ENCODE measurements at places on chromosomes 7 and 10.

GRCh38 chr7:105808703-105809590 is 67.5 kb downstream of the ATXN7L1 start:
- DNase-seq: no peak

- no peak for DNase-seq
These were observed 9.4 kb downstream of the SH3PXD2A start for GRCh38 chr10:103845972-103846371.

DNA sequence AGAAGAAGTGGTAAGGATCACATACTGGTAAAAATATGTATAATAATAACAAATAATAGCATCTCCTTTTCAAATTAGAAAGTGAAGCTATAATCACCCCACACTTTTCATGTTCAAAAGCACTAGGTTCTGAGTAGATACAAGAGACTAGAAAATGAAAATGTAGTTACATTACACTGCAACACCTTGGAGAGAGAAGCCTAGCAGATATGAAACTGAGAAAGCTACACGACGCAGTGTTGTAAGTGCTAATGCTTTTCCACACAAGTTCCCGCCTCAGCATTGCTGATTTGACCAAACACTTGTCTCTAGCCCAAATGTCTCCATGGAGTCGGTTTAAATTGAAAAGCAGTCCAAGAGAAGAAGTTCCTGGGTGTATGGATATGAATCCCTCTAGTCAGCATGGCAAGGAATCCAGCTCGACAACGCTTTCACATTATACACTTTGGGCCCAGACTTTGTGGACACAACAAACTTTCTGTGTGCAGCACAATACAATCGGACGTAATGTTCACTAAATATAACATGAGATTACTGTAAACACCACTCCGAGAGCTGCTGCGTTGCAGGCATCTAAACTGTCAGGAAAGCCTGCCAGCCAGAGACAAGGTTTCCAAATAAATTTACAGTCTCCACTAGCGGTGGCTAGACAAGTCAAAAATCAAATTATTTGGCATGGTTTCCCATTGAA is 1.7 kb downstream of the PDE1C start:
- no peak for DNase-seq

GRCh38 chr10:129122846-129123245 is 344.2 kb upstream of the MGMT start:
- DNase-seq: no peak

GRCh38 chr10:113099431-113100183 is 149.6 kb downstream of the TCF7L2 start:
- DNase-seq: no peak

DNA sequence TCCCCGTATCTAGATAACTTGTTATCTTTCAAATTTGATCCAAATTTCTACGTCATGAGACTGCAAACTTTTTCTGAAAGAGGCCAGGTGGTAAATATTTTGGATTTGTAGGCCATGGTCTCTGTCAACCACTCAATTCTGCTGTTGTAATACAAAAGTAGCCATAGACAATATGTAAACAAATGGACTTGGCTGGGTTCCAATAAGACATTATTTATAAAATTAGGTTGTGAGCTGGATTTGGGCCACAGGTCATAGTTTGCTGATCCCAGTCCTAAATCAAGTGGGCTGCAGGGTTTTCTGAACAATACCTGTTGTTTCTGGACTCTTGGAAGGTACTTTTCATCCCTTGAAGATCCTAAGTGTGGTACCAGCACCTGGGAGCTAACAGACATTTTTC is 1178.0 kb downstream of the SORCS1 start:
- no peak for DNase-seq

- DNase-seq: no peak
These were observed 300 bp downstream of the ARHGAP21 start for GRCh38 chr10:24723386-24723787.

DNA sequence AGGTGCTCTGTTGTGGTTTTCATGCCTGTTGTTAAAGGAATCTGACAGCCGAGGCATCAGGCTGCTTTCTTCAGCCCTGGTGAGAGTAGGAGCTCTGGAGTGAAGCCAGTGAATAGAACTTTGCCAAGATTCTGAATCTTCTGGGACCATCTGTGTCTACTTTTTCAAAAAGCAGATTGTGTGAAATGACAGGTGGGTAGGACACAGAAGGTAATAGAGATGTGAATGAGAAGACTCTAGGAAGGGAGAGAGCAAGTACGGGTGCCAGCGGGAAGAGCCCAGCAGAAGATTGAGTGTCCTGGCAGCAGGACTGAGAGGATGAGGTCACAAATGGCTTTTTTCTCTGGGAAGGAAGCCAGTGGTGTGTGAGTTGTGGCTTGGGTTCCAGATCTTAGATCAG is 429.2 kb downstream of the SDK1 start:
- DNase-seq: no peak

- no peak for DNase-seq
These were observed 309.1 kb downstream of the MDFIC start for GRCh38 chr7:115230882-115231571.

GRCh38 chr7:139993169-139993568 is 69.6 kb downstream of the PARP12 start:
- no peak for DNase-seq

DNA sequence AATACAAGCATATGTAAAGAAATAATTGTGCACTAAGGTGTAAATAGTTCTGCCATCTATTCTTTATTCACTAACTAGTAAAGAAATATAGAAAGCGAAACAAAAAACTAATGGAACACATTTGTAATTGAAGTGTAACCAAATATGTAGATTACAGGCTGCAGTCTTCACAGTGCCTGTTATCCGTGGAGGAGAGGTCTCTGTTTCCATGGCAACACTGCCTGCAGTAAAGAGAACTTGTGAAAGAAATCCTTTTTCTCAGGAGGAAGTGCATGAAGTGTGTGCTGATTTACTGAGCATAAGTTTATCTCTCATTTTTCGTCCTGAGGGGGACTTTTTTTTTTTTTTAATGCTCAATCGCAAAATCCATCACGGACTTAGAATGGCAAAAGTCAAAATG is 102.5 kb downstream of the APBB1IP start:
- peak; percentile 3 for DNase-seq

GRCh38 chr7:118657391-118658005 is 433.0 kb downstream of the ANKRD7 start:
- DNase-seq: no peak

GRCh38 chr7:70881167-70881847 is 250.6 kb upstream of the GALNT17 start:
- no peak for DNase-seq

DNA sequence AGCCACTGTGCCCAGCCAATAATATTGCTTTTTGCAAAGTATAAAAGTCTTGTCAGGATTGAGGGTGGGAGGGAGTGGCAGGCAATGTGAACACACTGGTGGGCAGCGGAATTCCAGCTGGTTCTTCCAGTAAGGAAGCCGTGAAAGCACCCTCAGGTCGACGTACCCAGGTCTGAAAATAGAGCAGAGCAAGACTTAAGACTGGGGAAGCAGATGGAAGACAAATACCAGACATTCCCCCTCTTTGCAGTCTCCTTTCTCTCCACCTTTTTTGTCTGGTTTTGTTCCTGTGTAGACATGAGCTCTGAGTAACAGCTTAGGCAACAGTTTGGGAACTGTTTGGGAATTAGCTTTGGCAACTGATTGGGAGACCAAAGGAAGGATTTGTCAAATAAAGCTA is 17.6 kb upstream of the CSTF2T start:
- no peak for DNase-seq

DNA sequence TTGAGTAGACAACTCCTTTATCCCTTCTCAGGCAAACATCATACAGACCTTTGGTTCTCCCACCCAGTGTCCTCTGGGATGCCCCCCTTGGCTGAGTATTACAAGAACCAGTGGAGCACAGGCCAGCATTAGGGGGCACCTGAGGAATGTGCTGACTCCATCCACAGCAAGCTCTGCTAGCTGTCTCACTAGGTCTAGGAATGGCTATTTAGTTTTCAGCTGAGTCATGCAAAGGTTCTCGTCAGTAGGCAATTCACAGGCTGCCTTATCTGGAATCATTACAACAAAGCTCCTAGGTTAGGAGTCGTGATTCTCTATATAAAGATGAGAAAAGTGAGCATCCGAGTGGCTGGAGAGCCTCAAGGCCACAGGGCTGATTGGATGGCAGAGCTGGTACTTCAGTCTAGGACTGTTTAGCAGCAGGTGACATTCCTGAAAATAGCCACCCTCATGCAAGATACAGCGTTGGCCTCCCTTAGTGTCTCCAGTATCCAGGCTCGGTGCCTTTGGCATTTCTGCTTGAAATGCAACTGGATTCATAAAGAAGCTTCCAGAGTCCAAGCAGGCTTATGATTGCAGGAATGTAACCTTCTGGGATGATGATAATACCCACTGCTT is 75.8 kb downstream of the CDCA7L start:
- no peak for DNase-seq

DNA sequence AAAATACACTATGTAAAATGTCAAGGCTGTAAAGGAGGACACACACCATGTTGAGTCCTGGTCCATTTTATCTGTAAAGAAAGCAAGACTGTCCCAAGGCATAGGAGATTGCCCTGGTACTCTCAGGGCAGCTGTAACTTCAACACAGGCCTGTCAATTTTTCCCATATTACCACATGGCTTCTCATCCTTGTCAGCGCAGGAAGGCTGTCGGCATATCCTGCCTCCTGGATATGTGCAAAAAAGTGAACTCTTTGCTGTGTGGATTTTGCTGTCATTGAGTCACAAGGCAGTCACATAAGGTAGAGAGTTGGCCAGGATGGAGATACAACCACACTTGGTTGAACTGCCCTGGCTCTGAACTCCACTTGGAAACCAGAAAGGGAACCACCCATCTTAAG is 8.7 kb downstream of the DUSP5 start:
- DNase-seq: no peak

- no peak for DNase-seq
These were observed 272.0 kb downstream of the BAMBI start for GRCh38 chr10:28949005-28950004.

- no peak for DNase-seq
These were observed 71.7 kb downstream of the CALD1 start for GRCh38 chr7:134851141-134851540.

GRCh38 chr7:112529521-112529920 is 48.7 kb downstream of the LSMEM1 start:
- no peak for DNase-seq

- no peak for DNase-seq
These were observed 146.3 kb downstream of the TRIL start for GRCh38 chr7:28811701-28812430.

DNA sequence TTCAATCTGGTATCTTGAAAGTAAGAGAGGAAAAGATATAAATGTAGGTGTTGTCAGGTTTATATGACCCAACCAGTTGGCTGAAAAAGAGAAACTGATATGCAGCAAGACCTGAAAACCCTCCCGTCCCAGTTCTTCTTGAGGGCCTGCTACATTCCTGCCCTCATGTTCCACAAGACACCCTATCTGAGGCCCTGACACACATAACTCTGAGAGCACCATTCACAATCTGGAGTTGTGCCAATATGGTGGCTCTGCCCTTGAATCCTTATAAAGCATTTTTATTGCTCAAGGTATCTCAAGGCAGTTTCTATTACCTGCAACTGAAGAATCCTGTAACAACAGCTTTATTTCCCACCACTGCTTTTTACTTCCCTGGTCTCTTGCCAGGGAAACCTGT is 17.0 kb downstream of the XPNPEP1 start:
- no peak for DNase-seq

- DNase-seq: no peak
These were observed 53.8 kb upstream of the AGK start for GRCh38 chr7:141497391-141497790.

- no peak for DNase-seq
These were observed 149.5 kb downstream of the SLC16A9 start for GRCh38 chr10:59560161-59560560.

DNA sequence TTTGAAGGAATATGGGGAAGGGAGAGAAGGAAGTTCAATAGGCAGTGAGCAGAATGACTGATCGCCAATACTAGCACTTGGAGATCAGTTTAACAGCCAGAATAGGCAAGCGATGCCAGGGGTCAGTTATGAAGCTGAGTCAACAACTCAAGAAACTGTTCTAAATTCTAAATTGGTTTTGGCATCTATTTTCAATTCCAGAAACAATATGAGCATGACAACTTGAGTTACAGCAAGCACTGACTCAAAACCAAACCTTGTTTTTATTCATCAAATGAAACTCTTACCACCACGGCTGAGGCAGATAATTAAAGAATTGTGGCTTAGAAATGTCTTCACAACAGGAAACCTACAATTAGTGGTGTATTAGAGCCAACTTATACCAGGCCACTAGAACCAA is 180.5 kb upstream of the ASAH2 start:
- no peak for DNase-seq

GRCh38 chr10:8568401-8568800 is 513.9 kb downstream of the GATA3 start:
- DNase-seq: no peak

GRCh38 chr10:59126261-59126660 is 50.2 kb upstream of the PHYHIPL start:
- DNase-seq: no peak

- DNase-seq: no peak
These were observed 240.6 kb upstream of the DGKB start for GRCh38 chr7:15143121-15143520.

All from amygdala (tissue), 56 donors.